GM23248 (cell line): ENCODE measurements at places on chromosomes 7 and 10. TPM values are rescaled to one million over a fixed set of nuclear protein-coding genes. Genes with fewer than 3 reads are reported as not detected.

The GNAT3 gene
- polyA plus RNA-seq = not detected in 2 replicates

- H3K36me3 ChIP-seq = no peaks in the 10 kb centered on the region
- H3K27me3 ChIP-seq = peaks cover 33% of the 10 kb centered on the region
- DNase-seq = no peak
- no peaks in the 10 kb centered on the region for H3K4me1 ChIP-seq
- H3K27ac ChIP-seq = no peak overlapping the region
- H3K4me3 ChIP-seq = no peak overlapping the region
Measured at GRCh38 chr10:48744587-48744986, 59.9 kb downstream of the WDFY4 start.

GRCh38 chr7:6477318-6477660, 29.5 kb upstream of the DAGLB start:
- H3K27me3 ChIP-seq = no peaks in the 10 kb centered on the region
- no peak overlapping the region for H3K4me3 ChIP-seq
- peaks cover 50% of the 10 kb centered on the region for H3K4me1 ChIP-seq
- no peak for DNase-seq

The FAM25C gene
- polyA plus RNA-seq = not detected in 2 replicates

- H3K36me3 ChIP-seq = no peaks in the 10 kb centered on the region
- no peaks in the 10 kb centered on the region for H3K27me3 ChIP-seq
Measured at GRCh38 chr10:59873896-59874295, 32.5 kb downstream of the CCDC6 start.

The SVIL gene
- 5.9 and 11.0 TPM in 2 replicates for polyA plus RNA-seq

GRCh38 chr7:36637417-36637816, 86.9 kb downstream of the AOAH start:
- no peak for DNase-seq
- no peak overlapping the region for H3K4me3 ChIP-seq
- no peak overlapping the region for H3K27ac ChIP-seq
- H3K36me3 ChIP-seq = no peaks in the 10 kb centered on the region

The IFIT2 gene
- 8.5 and 9.5 TPM in 2 replicates for polyA plus RNA-seq
